ENCODE measurements at places on chromosomes 1 and 21.

GRCh38 chr1:234069760-234070159 lies 165.3 kb downstream of the SLC35F3 start:
- DNase-seq = no peak

DNA sequence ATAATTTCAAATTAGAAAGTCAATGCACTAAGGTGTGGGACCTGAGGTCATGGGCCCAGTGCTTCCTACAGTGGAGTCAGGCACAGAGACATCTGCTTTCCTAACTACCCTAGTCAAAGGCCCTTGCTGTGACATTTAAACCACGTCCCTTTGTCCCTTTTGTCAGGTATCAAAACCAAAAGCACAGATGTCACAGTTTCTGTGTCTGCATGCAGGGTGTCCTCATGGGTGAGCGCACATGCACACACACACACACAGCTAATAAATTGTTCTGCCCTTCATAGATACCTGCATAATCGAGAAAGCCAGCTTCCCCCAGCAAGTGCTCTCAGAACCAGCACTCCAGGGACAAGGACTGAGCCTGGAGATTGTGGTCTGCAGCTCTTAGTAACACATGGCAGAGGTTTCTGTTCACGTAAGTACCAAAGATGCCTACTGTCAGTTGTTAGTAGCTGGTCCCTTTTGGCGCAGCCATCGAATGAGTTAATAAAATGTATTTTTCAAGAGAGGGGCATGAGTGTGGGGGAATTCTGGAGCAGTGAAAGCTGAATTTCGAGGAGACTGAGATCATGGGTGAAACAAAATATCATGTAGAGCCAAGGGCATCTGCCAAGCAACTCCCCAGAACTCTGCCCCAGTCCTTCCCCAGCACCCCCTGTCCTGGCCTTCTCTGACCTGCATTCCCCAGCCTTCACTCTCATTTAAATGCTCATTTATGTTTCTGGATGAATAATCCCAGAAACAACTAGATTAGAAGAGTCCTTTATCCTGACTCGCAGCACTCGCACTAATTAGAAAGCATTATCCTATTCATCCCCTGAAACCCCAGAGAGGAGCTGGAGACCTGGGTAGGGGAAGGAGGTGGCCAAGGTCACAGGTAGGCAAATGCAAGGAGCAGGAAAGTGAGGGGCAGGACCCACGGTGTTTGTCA lies 25.5 kb downstream of the TNR start:
- DNase-seq = no peak

GRCh38 chr1:40690771-40691537 lies 550 bp upstream of the NFYC start:
- DNase-seq = no peak

- DNase-seq = peak; percentile 25
Measured at GRCh38 chr1:104780470-104781078, 1030.9 kb downstream of the AMY1C start.

GRCh38 chr1:204468206-204468605 lies 26.4 kb downstream of the PIK3C2B start:
- DNase-seq = no peak

DNA sequence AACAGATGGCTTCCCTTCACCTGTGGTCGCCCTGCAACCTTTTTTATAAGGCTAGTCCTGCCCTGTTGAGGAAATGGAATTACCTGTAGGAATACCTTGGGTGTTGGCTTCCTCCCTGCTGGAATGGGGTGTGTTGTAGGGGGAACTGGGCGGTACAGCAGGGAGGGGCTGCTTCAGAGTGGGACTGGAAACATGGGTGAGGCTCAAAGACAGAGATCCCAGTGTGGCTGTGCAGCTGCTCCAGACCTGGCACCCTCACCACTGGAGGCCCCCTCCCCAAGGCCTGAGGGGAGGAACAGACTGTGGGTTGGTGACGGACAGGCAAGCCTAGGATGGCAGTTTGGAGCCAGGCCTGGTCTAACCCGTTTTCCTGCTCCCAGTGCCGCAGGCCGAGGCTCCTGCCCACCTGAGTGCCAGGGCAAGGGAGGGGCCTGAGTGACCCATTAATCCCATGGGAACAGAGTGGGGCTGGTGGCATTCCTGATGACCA lies 4.5 kb downstream of the EFNA3 start:
- DNase-seq = no peak

GRCh38 chr1:58939666-58940370 lies 156.0 kb upstream of the JUN start:
- DNase-seq = no peak

GRCh38 chr1:34369701-34370455 lies 193.2 kb downstream of the C1orf94 start:
- DNase-seq = no peak

- DNase-seq = peak; percentile 30
Measured at GRCh38 chr1:156583821-156584622, 4.5 kb downstream of the TTC24 start.

GRCh38 chr1:147243841-147244240 lies 1.4 kb downstream of the CHD1L start:
- no peak for DNase-seq

- no peak for DNase-seq
Measured at GRCh38 chr1:62230718-62231117, 36.1 kb downstream of the L1TD1 start.

DNA sequence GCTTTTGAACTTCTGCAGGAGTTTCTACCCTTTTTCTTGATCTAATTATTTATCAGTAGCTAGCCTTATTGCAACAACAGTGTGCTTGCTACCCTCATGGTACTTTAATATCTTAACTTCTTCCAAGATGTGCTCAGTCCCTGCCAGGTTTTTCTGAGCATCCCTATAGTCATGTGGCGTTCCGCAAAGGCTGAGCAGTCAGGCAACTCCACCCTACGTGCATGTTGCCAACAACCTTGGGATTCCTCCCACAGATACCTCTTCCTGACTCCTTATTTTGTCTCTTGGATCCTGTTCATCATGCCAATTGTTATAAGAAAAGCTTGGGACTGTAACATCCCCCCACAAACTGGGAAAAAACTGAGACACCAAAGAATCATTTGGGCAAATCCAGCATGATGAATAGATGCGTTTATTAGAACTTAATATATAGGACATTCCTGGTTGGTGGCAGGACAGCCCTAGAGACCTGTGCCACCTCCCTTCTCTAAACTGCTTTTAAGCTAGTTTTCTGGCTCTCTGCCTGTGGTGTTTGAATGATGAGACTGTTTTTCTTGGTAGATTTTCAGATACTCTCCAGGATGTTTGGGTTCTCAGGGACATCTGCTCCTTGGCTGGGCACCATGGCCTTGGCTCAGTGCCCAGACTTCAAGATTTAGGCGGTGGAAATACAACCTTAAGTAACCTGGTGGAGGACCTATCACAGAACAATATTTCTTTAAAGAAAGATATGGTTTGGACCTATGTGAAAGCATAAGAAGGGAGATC lies 27.1 kb upstream of the KCTD3 start:
- no peak for DNase-seq

DNA sequence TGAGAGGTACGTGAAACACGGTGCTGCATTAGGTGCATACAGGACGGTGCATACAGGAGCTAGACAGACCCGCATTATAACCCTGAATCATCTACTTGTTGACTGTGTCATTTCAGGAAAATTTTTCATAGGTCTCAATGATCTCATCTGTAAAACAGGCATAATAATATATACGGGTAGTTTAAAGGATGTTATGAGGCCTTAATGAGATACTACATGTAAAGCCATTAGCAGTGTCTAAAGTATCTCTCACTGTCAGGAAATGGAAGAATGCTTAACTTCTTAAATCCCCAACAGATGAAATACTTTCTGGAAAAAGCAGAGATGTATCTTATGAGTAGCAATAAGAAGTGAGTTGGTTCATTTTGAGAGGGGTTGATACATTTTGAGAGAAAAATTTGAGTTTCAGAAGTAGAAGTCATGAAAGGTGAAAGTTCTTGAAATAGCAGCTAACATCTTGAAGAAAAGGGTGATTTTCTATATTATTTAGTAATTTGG lies 669.6 kb downstream of the PTPRC start:
- no peak for DNase-seq

- DNase-seq = no peak
Measured at GRCh38 chr1:206451134-206451686, 19.1 kb upstream of the IKBKE start.

- no peak for DNase-seq
Measured at GRCh38 chr1:155083865-155084721, 5.5 kb downstream of the EFNA3 start.

DNA sequence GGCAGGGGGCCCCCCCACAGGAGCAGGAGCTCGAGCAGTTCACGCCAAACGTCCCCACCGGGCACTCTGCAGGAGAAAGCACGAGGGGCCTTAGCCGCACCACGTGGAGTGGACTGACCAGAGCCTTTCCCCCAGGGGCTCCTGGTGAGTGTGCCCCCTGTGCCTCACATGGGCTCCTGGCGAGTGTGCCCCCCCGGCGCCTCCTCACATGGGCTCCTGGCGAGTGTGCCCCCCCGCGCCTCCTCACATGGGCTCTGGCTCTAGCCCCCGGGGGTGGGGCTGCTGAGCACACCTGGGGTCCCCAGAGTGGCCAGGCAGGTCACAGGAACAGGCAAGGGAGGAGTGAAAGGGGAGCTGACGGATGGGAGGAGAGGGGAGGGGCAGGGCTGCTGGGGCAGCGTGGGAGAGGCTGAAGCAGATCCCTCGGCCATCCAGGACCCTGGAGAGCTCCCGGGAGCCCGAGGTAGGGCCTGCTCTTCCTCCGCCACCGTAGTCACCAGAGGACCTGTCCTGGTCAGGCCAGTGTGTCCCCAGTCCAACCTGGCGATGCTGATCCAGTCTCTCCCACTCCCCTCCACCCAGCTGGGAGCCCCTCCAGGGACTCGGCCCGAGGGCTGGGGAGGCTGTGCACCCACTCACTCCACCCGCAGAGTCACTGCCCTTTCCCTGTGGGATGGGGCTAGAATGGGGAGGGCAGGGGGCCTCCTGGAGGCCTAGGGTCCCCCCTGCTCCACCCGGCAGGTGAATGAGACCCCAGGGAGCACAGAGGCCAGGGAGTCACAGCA lies 47.6 kb downstream of the ARHGEF16 start:
- DNase-seq = no peak

- DNase-seq = peak; percentile 5
Measured at GRCh38 chr1:243230914-243231313, 24.2 kb downstream of the CEP170 start.

DNA sequence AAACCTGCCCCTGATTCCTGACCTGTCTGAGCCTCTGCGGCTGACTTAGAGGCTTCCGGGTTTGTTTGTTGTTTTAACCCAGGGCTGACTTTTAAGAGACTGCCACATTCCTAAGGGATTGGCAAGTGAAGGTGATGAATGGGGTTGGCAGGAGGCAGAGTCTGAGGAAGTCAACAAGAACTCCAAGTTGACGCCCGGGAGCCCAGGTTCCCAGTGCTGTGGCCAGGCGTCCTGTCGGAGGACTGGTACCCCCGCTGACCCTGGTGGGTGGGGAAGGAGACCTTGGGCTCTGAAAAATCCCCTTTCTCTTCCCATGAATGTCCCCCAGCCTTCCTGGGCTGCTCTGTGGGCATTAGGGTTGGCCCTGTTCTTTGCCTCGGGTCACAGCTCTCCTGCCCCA lies 19.7 kb upstream of the EPS8L3 start:
- no peak for DNase-seq

- DNase-seq = no peak
Measured at GRCh38 chr1:102365071-102365470, 368.3 kb upstream of the OLFM3 start.

DNA sequence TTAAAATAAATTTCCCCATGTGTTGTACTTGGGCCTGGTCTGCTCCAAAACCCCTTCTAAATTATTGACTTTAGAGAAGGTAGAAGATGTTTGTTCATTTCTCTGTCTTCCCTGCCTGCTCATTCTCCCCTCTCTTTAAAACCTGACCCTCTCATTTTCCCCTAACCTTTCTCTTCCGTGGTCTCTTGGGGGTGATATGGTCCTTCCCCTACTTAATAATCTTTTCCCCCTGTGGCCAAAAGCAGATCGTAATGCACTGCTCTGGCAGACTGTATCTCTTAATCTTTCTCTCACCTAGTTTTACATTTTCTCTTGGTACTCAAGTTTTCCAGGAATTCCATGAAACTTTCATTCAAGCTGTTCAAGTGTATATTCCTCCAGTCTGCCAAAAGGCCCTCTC lies 301.7 kb downstream of the TTLL7 start:
- no peak for DNase-seq

- no peak for DNase-seq
Measured at GRCh38 chr1:198495631-198496030, 44.8 kb downstream of the ATP6V1G3 start.

DNA sequence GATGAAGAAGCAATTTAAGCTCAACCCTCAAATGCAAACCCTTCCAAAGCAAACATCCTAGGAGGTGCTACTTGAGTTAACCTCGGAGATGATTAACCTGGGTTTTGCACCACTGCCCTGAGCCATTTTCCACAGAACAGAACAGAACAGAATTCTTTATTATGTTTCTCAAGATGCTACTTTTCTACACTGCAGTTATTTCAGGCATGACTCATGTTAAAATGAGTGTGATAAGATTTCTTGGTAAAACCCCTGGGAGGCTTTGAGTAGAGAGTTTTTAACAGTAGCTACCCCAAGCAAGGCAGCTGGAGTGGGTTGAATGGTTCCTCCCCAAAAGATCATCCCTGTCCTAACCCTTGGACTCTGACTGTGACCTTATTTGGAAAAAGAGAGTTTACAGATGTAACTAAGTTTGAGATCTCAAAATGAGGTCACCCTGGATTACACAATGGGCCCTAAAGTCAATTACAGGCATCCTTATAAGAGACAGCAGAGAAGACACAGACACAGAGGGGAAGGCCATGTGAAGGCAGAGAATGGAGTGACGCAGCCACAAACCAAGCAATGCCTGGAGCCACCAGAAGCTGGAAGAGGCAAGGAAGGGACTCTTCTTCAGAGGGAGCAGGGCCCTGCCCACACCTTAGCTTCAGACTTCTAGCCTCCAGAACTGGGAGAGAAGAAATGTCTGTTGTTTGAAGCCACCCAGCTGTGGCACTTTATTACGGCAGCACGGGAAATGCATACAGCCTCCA lies 153.4 kb downstream of the ETS2 start:
- no peak for DNase-seq

GRCh38 chr1:59731591-59731990 lies 83.2 kb upstream of the HOOK1 start:
- DNase-seq = no peak

DNA sequence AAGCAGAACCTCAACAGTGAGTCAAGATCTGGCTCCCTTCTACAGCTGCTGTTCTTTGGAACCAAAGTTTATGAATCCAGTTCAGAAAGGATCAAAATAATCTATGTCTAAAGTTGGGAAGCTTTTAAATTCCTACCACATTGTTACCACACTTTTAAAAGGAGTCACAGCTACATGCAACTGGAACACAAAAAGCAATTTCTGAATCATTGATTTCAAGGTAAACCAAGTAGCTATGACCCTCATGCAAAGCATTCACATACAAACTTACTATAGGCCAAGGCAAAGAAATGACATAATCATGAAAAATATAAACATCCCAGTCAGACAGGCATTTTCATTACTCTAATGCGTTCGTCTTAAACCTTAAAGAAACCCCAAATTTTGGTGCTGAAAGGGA lies 3.5 kb downstream of the SIPA1L2 start:
- DNase-seq = no peak
